A673 (cell line): ENCODE measurements at places on chromosomes 13 and 19.

GRCh38 chr19:58353717-58354477, 605 bp upstream of the A1BG start:
- DNase-seq, result no peak

- no peak for DNase-seq
These were observed 800.1 kb upstream of the PCDH9 start for GRCh38 chr13:68030152-68030809.

- no peak for DNase-seq
These were observed 1.5 kb downstream of the NEK5 start for GRCh38 chr13:52127378-52127777.

GRCh38 chr13:109361562-109362289, 424.7 kb downstream of the IRS2 start:
- DNase-seq, result no peak

DNA sequence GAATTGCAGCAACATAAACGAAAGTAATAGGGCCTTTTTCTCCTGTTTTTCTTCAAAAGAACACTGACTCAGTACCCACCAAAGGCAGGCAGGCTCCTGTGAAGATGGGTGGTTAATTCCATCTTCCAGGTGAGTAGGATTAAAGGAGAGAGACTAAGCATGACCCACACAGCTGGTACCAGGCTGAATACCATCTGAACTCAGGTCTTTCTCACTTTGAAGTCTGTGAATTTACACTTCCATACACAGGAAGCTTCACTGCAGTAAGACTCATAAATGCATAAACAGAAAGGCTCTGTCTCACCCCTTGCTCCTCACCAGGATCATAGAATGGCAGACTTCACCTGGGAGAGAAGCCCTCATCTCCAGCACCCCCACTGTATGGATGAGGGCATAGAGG, 194.6 kb downstream of the KLF12 start:
- no peak for DNase-seq

DNA sequence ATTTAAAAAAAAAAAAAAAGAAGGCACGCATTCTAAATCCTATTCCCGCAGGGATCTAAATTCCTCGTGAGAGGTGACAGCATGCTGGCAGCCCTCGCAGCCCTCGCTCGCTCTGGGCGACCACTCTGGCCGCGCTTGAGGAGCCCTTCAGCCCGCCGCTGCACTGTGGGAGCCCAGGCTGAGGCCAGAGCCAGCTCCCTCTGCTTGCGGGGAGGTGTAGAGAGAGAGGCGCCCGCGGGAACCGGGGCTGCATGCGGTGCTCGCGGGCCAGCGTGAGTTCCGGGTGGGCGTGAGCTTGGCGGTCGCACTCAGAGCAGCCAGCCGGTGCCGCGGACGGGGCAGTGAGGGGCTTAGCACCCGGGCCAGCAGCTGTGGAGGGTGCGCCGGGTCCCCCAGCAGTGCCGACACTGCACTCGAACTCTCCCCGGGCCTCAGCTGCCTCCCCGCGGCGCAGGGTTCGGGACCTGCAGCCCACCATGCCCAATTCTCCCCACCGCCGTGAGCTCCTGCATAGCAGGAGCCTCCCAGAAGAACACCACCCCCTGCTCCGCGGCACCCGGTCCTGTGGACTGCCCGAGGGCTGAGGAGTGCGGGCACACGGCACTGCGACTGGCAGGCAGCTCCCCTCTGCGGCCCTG, 553.9 kb downstream of the LMO7 start:
- DNase-seq, result no peak

GRCh38 chr13:59533561-59534555, 629.9 kb downstream of the DIAPH3 start:
- DNase-seq, result peak; percentile 45

- peak; percentile 89 for DNase-seq
These were observed 5.5 kb upstream of the EMP3 start for GRCh38 chr19:48319647-48320541.

DNA sequence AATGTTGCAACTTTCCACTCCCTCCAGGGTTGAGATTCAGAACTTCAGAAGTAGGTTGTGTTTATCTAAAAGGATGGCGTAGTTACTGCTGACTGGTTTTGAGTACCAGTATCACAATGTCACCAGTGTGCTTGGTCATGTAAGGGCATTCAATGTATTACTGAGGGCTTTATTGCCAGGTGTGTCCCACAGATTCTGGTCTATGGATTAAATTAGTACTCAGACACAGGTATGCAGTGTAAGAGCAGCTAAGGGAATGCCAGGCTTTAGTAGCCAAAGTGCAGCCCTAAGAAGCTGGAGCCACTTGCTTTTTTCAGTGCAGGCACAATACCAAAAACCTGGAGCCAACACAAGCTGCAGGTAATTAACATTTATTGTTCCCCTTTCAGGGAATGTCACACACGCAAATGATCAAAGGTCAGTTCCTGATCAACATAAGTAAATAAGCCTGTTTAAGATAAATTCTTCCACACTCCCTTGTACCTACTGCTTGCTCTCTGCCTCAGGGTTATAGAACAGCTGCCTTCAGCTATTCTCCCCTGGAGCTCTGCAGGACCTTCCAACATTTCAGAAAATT, 130.1 kb upstream of the ZNF91 start:
- no peak for DNase-seq

GRCh38 chr13:61138857-61139256, 276.8 kb downstream of the PCDH20 start:
- no peak for DNase-seq

DNA sequence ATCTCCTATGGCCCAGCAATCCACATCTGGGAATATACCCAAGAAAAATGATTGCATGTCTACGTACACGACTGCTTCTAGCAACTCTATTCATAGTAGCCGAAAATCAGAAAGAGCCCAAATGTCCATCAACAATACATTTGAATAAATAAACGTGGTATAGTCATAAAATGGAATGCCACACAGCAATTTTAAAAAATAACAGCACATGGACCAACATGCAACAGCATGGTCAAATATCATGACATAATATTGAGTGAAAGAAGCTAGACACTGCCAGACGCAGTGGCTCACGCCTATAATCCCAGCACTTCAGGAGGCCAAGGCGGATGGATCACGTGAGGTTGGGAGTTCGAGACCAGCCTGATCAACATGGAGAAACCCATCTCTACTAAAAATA, 16.3 kb downstream of the TEX101 start:
- DNase-seq, result no peak

DNA sequence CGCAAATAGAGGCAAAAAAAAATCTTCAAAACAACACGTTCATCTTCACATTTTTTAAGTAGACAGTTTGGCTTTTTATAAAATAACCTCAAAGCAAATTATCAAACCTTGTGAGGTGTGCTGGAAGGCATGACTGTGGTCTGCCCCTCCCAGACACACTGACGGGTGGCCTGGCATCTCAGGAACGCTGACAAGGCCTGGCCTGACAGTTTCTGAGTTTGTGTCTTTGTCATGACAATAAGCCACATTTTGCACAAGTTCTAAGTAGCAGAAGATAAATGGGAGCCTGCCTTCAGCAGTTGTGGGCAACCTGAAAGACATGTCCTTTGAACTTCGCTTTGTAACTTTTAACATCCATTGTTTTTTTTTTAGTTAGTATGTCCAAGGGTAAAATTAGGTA, 38.5 kb downstream of the SOX21 start:
- no peak for DNase-seq

DNA sequence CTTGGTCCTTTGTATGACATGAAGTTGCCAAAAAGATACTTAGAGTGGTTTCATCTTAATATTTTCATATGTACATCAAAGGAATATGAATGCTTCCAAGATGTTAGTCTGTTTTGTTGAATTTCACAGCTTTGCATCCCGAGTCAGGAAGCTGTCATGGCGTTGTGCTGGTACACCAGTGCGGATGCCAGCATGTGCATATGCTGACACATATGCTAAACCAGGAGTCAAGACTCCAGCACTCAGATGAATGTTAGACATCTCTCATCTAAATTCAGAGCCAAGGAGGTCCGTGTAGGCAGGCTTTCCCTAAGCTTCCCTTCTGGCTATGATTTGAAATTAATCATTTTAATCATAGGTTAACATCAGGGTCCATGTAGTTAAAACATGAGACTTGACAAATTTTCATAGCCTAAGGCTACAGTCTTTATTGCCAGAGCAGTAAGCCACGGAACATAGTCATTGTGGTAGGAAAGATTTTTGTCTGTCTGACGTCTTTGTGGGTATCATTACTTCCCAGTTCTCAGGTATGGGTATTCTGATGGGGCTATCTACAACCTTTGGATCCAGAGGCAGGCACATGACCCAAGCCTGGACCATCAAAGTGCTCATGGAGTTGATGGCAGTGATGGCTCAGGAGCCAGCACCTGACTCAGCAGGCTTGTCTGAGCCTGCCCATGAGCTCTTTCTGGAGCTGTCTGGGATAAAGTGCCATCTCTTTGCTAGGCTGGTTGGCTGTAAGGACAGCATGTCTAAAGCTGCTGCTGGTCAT, 246.1 kb downstream of the KCNRG start:
- DNase-seq, result no peak

GRCh38 chr13:31264151-31264550, 64.4 kb downstream of the B3GLCT start:
- no peak for DNase-seq

DNA sequence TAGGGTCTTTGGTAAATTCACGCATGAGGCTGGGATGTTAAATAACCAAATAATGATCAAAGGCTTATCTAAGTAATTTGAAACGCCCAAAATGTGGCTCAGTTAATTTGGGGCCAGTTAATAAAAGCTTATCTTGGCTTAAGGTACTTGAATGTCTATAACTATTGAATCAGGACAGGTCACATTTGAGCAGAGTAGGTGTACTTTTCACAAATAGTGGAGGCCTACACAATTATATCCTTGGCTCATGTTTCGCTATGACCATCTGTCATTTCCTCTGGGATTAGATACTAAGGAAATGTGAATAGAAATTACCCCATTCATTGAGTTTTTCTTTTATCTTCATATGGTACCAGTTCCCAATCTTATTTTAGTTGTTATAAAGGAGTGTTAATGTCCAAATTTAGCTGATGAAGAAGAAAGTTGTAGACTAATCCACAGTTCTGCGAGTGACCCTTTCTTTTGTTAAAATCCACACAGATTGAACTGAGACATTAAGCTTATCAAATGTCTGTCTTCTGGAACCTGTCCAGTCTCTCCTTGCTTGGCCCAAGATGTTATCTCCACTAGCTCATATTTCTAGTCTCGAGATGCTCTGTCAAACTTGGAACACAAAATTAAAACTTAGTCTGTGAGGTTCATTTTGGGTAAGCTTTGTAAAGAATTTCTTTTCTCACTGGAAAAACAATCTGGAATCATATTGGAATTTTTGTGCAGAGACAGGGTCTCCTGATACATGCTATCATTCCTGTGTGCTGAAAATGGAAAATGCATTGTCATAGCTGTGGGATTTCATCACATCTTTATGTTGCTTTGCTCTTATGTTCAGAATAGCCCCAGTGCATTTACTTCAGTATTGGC, 31.0 kb downstream of the SLAIN1 start:
- DNase-seq, result peak; percentile 44

DNA sequence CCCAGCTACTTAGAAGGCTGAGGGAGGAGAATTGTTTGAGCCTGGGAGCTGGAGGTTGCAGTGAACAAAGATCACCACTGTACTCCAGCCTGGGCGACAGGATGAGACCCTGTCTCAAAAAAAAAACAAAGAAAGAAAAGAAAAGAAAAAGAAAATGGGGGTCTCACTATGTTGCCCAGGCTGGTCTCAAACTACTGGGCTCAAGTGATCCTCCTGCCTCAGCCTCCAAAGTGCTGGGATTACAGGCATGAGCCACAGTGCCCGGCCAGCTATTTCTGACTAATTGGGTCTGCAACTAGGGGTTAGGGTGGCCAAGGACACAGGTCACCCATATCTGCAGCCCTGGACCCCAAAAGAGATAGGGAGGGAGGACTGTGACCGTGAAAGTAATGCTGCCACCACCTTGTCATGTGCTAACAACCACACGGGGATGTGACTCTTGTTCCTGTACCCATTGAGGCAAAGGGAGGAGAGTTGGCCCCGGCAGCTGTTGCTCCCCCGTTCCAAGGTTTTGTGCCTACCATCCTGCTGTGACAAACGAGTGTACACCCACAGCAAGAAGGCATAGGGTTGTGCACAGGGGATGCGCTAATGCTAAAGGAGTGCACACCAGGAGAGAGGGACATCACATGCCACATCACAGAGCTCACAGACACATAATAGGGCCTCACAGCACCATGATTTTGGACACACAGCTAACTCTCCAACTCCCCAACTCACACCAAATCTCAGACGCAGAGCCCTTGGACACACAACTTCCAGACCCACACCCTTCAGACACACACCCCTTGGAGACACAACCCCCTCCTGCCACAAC, 619 bp downstream of the MEF2B start:
- DNase-seq, result no peak

DNA sequence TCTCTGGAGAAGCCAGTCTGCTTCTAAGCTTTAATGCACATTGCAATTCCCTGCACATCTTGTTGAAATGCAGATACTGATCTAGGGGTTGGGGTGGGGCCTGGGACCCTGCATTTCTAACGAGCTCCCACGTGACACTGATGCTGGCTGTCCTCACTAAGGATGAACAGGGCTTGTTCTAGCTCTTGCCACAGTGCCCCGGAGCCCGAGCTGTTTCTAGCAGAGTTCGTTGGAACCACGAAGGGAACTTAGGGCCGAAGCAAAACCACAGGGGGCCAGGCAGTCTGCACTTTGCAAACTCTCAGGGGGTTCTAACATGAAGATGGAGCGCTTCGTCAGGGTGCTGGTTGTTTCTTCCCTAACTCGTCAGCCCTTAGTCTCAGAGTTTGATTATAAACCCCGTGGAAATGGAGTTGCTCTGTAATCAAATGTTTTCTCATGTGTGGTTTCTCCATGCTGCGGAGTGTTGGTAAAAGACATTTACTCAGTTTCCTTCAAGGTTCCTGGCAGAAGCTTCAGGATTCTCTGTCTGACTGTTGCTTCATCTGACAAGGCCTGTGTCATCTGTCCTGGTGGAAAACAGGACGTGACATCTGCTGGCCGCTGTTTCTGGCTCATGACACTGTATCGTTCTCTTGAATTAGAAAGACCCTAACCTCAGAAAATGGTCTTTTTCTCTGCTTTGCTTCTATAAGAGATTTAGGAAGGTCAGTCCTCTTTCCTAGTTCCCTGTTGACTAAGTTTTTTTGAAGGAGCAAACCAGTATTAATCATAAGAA, 221.5 kb downstream of the TEX29 start:
- no peak for DNase-seq

DNA sequence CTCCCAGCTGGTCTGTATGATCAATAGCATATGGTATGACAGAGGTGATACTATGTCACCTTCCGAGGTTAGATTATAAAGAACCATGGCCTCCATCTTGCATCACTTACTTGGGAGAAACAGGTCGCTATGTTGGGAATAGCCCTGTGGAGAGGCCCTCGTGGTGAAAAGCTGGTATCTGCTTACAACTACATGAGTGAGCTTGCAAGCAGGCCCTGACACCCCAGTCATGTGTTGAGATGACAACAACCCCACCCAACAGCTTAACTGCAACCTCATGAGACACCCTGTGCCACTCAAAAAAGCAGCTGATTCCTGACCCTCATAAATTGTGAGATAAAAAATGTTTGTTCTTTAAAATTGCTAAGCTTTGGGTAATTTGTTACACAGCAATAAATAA, 18.8 kb downstream of the MTRF1 start:
- no peak for DNase-seq

- no peak for DNase-seq
These were observed 15.1 kb downstream of the PLK5 start for GRCh38 chr19:1538978-1539377.

GRCh38 chr19:1276628-1277022, 1.3 kb downstream of the FAM174C start:
- DNase-seq, result no peak

GRCh38 chr19:18904334-18905057, 8.5 kb upstream of the CERS1 start:
- no peak for DNase-seq

GRCh38 chr19:13985771-13986347, 20.3 kb downstream of the RFX1 start:
- DNase-seq, result no peak

- no peak for DNase-seq
These were observed 124.5 kb downstream of the COL4A1 start for GRCh38 chr13:110182461-110182860.
